SJCRH30 (cell line): ENCODE measurements at places on chromosomes 12 and 14. TPM values are rescaled to one million over a fixed set of nuclear protein-coding genes. Genes with fewer than 3 reads are reported as not detected.

DNA sequence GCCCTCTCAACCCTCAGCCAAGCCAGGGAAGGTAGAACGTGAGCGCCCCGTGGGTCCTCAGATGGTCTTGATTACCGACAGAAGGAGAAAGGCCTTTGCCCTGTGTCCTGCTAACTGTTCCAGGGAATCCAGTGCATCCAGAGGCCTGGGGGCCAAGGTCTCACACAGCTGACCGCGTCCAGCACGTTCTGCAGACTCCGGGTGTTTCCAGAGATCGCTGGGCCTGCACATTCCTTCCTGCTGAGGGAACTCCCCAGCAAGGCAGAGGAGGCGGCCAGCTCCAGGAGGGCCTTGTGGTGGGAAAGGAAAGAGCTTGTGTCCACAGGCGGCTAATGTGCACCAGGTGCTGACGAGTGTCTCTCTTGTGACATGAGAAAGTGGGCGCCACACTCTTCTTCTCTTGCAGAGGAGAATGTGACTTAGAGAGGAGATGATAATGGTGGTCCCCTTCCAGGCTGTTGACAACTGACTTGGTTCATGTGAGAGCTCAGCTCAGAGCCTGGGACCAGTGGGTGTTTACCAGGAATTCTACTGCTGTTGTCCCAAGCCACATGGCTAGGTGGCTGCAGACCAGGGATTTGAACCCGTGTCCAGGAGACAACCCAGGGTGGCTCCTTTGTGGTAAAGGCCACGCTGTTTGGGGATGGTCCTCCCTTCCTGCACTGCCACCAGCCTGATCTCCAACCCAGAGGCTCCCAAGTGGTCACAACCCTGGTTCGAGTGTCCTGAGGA, 46.8 kb upstream of the DLK1 start:
- peak; percentile 80 for DNase-seq

DNA sequence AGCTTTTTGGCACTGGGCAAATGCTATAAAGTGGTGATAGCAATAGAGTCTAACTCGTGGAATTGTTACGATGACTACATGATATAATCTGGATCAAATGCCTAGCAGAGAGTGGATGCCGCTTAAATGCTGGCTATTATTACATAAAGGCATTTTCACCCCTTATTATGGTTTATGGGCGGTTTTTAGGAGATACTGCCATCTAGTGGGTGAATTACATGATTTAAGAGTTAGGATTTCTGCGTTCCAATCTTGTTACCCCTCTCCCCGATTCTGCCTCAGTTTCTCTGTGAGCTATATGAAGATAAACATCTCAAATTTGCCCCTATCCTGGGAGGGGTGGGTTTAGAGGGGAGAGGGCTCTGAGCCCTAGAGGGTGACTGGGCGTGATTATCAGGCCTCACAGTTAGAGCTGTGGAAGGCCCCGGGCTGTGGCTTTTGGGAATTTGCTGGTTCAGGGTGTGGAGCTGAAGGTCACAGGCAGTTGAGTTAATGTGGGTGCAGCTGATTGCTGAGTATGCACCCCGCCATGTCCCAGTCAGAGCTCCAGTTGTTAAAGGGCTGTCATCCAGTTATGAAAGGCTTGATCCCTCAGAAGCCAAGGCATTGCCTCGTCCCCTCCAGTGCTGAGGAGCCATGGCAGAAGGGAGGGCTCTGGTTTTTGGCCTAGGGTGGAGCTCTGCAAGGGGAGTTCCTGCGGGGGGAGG, 14.4 kb downstream of the CLSTN3 start:
- DNase-seq: no peak

GRCh38 chr12:75727577-75727976, 216.2 kb upstream of the KRR1 start:
- DNase-seq: no peak

DNA sequence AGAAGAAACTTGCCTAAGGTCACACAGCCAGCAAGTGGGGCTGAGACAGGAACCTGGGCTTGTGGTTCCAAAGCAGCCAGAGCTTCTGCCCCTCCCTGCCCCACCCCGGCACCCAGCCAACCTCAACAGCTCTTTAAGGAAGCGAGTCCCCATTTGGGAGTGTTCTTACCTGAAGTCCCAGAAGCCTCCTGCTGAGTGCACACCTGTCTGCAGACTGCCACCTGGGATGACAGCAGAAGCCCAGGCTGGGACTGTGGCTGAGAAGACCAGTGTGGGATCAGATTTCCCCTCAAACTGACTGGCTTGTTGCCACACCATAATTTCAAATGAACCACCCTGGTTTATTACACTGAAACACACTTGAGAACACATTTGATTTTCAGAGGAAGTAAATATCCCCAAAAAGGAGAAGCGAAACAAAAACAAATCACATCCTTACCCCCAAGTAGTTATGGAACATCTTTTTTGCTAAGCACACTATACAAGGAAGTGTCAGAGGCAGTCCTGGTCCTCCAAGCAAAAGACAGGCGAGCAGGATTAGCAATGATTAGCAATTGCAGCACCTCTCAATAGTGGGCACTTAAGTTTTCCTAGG, 6.3 kb upstream of the RIN3 start:
- no peak for DNase-seq

DNA sequence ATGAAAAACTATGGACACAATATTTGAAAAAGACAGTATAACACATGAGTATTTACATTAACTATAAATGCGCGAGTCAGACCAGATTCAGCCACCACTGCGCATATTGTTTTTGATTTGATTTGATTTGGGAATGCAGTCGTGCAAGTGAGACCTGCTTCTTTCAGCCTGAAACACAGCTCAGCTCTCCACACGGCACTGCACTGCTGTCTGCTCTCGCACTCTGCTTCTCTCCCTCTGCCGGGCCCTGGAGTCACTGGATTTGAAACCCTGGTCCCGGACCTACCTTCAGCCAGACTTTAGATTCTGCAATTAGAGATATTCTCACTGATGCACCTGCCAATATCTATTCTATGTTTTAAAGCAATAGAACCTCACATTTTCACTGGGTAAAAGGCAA, 143.9 kb upstream of the TMEM132C start:
- no peak for DNase-seq

- DNase-seq: no peak
Measured at GRCh38 chr14:85856430-85856829, 326.5 kb downstream of the FLRT2 start.

GRCh38 chr12:51632623-51633022, 41.6 kb downstream of the SCN8A start:
- DNase-seq: no peak

The C12orf60 gene
- total RNA-seq: 1.2 and 1.8 TPM in 2 replicates

The NELL2 gene
- 2.7 and 4.8 TPM in 2 replicates for total RNA-seq
